ENCODE measurements at places on chromosomes 7 and 10. TPM values are rescaled to one million over a fixed set of nuclear protein-coding genes. Genes with fewer than 3 reads are reported as not detected.
A peak's percentile ranks its signal among the peaks of the same experiment; 100 is the strongest.

The STOX1 gene
- total RNA-seq: 0.25 TPM

DNA sequence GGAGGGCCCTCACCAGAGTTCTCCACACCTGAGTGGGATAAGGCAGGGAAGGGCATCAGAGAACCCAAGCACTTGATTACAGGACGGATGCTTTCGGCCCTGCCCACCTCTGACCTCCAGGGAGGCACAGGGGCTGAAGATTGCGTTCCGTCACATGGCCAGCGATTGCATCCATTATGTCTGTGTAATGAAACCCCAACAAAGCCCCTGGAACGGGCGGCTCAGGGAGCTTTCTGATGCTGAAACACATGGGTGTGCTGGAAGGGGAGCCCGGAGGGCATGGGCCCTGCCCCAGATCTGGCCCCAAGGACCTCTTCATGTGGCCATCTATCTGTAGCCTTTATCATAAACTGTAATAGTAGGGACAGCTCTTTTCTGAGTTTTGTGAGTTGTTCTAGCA is 117.2 kb downstream of the PTPN20 start:
- H3K27me3 ChIP-seq: no peaks in the 10 kb centered on the region
- H3K4me1 ChIP-seq: peaks cover 7% of the 10 kb centered on the region
- no peaks in the 10 kb centered on the region for H3K36me3 ChIP-seq
- H3K27ac ChIP-seq: no peak overlapping the region
- no peak overlapping the region for H3K4me3 ChIP-seq
- DNase-seq: no peak

GRCh38 chr10:104665174-104665573 is 24.1 kb downstream of the SORCS3 start:
- H3K36me3 ChIP-seq: no peaks in the 10 kb centered on the region
- H3K4me1 ChIP-seq: no peaks in the 10 kb centered on the region
- no peak overlapping the region for H3K27ac ChIP-seq
- no peaks in the 10 kb centered on the region for H3K27me3 ChIP-seq
- H3K4me3 ChIP-seq: no peak overlapping the region

DNA sequence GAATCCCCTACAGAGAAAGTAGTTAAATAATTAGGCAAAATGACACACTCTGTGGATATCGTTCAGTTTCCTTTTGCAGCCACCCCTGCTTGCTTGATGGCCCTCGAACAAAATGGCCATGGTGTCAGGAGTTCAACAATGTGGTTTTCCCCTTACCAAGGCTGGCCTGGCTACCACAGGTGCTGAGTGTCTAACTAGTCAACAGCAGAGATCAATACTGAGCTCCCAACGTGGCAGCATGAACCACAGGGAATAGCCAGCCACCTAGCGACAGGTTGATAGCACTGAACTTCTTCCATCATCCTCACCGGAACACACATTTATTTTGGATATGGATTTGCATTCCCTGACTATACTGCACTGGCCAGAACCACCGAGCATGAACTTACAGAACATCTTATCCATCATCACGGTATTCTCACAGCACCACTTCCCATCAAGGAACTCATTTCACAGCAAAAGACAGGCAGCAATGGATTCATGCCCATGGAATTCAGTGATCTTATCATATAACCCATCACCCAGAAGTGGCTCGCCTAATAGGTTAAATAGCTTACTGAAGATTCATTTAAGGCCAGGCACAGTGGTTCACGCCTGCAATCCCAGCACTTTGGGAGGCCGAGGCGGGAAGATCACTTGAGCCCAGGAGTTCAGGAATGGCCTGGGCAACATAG is 6.3 kb downstream of the C10orf67 start:
- no peak overlapping the region for H3K4me3 ChIP-seq
- no peaks in the 10 kb centered on the region for H3K27me3 ChIP-seq
- H3K36me3 ChIP-seq: no peaks in the 10 kb centered on the region
- DNase-seq: no peak

- no peaks in the 10 kb centered on the region for H3K27me3 ChIP-seq
- H3K36me3 ChIP-seq: no peaks in the 10 kb centered on the region
- peaks cover 12% of the 10 kb centered on the region for H3K4me1 ChIP-seq
- H3K4me3 ChIP-seq: no peak overlapping the region
- no peak for DNase-seq
These were observed 34.7 kb upstream of the KMT2E start for GRCh38 chr7:104979167-104979841.

DNA sequence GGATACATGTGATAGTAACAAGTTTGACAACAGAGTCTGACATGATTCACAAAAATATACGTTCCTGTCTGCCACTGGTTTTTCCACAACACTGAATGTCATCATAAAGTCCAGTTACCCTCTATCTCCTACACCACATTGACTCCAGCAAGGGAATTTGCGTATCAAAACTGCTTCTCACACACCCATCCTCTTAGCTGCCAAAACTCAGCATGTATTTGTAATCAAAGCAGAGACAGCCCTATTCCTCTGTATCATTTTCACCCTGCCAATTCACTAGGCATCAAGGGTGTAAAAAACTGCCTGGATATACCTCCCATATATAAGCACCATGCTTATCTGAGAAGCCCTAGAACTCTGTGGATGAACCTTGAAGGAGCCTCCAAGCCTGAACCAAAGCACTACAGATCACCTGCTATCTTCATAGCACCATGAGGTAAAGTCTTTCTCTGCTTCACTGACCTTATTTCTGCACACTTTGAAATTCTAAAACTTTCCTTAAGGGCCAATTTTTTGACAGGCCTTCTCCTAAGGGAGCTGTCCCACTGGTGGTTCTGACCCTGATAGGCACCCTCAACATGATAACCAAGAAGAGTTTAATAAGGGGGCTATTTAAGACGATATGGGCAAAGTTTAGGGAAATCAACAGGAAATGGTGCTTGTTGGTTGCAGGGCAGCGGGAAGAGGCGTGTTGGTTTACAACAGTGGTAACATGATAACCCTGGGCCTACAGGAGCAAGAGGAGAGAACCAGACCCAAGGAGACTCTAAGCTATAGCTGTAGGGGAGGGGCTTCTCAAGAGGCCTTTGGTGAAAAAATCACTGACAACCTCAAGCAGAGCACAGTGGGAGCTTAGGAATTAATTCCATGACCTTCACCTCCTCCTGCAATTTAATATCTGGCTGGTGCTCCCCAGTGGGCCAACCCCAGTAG is at the start of gene IFIT1B:
TSS of gene IFIT1B (plus strand) at position 352 of the 933 bp plus-strand sequence. CDS start at position 432, 80 bp downstream.
- H3K27me3 ChIP-seq: no peaks in the 10 kb centered on the region
- no peak within 1 kb of the TSS for H3K4me3 ChIP-seq
- H3K36me3 ChIP-seq: no peaks in the 10 kb centered on the region
- no peak within 1 kb of the TSS for H3K27ac ChIP-seq
- no peaks in the 10 kb centered on the region for H3K4me1 ChIP-seq

DNA sequence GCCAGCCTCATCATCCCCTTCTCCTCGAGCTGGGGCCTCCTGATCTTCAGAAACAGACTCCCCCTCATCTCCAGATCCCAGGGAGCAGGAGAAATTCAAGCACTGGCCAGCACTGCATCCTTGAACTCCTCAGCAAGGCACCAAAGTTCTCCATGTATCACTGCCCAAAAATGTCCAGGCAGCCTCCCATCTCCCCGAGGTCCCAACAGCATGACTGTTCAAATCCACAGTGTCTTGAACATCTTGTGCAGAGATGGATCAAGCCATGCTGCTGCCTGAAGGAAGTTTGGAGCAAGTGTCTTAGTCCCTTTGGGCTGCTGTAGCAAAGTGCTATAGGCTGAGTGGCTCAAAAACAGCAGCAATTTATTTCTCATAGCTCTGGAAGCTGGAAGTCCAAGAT is 115.5 kb upstream of the GALNT17 start:
- H3K4me3 ChIP-seq: no peak overlapping the region
- no peaks in the 10 kb centered on the region for H3K4me1 ChIP-seq
- H3K27ac ChIP-seq: no peak overlapping the region
- H3K27me3 ChIP-seq: no peaks in the 10 kb centered on the region
- DNase-seq: no peak

GRCh38 chr10:27470885-27471284 is 33.2 kb upstream of the RAB18 start:
- H3K4me1 ChIP-seq: peaks cover 3% of the 10 kb centered on the region
- no peak for DNase-seq
- no peak overlapping the region for H3K4me3 ChIP-seq
- no peaks in the 10 kb centered on the region for H3K36me3 ChIP-seq

GRCh38 chr7:112449353-112449752 is 907 bp upstream of the IFRD1 start:
- peak overlapping the region; percentile 91 for H3K4me3 ChIP-seq
- DNase-seq: peak; percentile 17
- peaks cover 28% of the 10 kb centered on the region for H3K4me1 ChIP-seq
- no peaks in the 10 kb centered on the region for H3K27me3 ChIP-seq
- no peaks in the 10 kb centered on the region for H3K36me3 ChIP-seq
- peak overlapping the region; percentile 100 for H3K27ac ChIP-seq

The ANKRD1 gene
- total RNA-seq: not detected

GRCh38 chr7:51121931-51122425 is 194.6 kb downstream of the COBL start:
- no peak for DNase-seq
- H3K4me1 ChIP-seq: peaks cover 8% of the 10 kb centered on the region
- no peaks in the 10 kb centered on the region for H3K36me3 ChIP-seq
- H3K27me3 ChIP-seq: no peaks in the 10 kb centered on the region
- H3K27ac ChIP-seq: no peak overlapping the region

The CACNA2D1 gene
- not detected for total RNA-seq

- no peak overlapping the region for H3K27ac ChIP-seq
- H3K4me1 ChIP-seq: no peaks in the 10 kb centered on the region
- no peaks in the 10 kb centered on the region for H3K27me3 ChIP-seq
- no peak overlapping the region for H3K4me3 ChIP-seq
- no peak for DNase-seq
These were observed 81.3 kb downstream of the NRCAM start for GRCh38 chr7:108374899-108375298.

The GPR158 gene
- total RNA-seq: not detected

- H3K27ac ChIP-seq: no peak overlapping the region
- DNase-seq: no peak
- no peaks in the 10 kb centered on the region for H3K36me3 ChIP-seq
- no peak overlapping the region for H3K4me3 ChIP-seq
These were observed 556.8 kb downstream of the DNAJB6 start for GRCh38 chr7:157893535-157894044.

The BEND7 gene
- total RNA-seq: not detected

GRCh38 chr7:145169908-145170307 is 334.1 kb upstream of the TPK1 start:
- no peak overlapping the region for H3K27ac ChIP-seq
- DNase-seq: no peak
- H3K4me3 ChIP-seq: no peak overlapping the region
- no peaks in the 10 kb centered on the region for H3K36me3 ChIP-seq
- no peaks in the 10 kb centered on the region for H3K27me3 ChIP-seq

- DNase-seq: no peak
- no peaks in the 10 kb centered on the region for H3K4me1 ChIP-seq
- no peaks in the 10 kb centered on the region for H3K27me3 ChIP-seq
These were observed 687.3 kb downstream of the MAGI2 start for GRCh38 chr7:78765943-78766729.

GRCh38 chr10:29346296-29347001 is 57.6 kb downstream of the LYZL1 start:
- no peak for DNase-seq
- no peaks in the 10 kb centered on the region for H3K4me1 ChIP-seq
- H3K27ac ChIP-seq: no peak overlapping the region
- no peak overlapping the region for H3K4me3 ChIP-seq
- H3K36me3 ChIP-seq: no peaks in the 10 kb centered on the region
- peaks cover 3% of the 10 kb centered on the region for H3K27me3 ChIP-seq

DNA sequence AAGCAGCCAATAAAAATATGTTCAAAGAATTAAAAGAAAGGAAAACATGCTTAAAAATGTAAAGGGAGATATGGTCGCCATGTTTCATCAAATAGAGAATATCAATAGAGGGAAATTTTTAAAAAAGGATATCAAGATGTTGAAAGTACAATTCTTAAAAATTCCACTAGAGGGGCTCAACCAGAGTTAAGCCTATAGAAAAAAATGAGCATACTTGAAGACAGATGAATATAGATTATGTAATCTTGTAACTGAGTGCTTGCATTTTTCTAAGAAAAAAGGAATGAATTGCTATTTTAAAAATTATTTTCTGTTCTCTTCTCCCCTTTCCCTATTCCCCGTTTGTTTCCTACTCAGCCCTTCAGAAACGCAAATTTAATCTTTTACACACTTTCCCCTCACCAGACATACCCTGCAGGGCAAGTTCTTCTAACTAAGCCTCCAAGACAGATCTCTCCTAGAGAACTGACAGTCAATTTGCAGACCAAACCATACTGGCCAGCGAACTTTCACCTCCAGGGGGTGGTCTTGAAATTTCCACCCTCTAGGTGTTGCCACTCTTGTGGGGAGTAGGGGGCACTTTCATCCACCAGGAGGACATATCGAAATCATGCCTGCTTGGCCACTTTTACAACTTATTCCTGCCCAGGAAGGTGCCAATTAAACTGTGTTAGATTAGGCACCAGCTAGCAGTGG is 67.7 kb downstream of the NSUN6 start:
- no peak for DNase-seq
- H3K27me3 ChIP-seq: no peaks in the 10 kb centered on the region

DNA sequence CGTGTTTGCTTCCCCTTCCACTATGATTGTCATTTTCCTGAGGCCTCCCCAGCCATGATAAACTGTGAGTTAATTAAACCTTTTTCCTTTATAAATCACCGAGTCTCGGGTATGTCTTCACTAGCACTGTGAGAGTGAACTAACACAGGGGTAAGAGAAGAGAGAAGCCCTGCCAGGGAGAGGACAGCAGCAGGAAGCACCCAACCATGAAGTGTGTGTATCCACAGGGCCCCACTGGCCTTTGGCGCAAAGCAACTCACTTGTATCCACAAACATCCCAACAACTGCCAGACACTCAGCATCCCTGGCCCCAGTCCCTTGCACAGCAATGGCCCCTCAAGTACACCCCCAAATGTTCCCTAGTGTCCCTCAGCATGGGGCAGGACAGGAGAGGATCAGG is 115.1 kb downstream of the MAD1L1 start:
- peaks cover 24% of the 10 kb centered on the region for H3K4me1 ChIP-seq
- DNase-seq: no peak
- H3K27ac ChIP-seq: no peak overlapping the region
- H3K36me3 ChIP-seq: peaks cover 4% of the 10 kb centered on the region
- no peaks in the 10 kb centered on the region for H3K27me3 ChIP-seq
- H3K4me3 ChIP-seq: no peak overlapping the region

DNA sequence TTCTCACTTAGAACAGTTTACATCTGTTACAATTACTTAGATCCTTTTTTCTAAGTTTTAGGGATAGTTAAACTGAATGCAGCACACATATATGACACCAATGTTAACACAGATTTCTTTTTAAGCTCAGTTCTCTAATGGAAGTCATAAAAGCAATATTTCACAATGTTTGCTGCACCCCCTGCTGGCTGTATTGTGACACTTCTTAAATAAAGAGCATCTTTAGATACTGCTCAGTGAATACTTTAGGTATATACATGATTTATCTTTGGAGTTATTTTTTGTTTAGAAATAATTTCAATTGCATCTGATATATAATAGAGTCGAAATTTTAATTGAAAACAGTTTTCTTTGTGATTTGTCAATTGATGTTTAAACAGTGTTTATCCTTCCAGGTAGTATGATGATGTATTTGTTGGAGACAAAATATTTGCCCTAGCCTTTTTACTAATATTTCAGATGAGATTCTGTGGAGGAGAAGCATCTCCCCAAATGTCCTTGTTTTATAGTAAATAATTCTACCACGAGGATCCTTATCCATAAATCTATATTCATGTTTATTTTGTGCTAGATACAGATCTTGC is 174.4 kb downstream of the ST7 start:
- H3K27ac ChIP-seq: no peak overlapping the region
- no peaks in the 10 kb centered on the region for H3K4me1 ChIP-seq
- no peaks in the 10 kb centered on the region for H3K36me3 ChIP-seq
- no peak for DNase-seq
- no peak overlapping the region for H3K4me3 ChIP-seq

The SAP25 gene
- total RNA-seq: 52.0 TPM

- H3K36me3 ChIP-seq: no peaks in the 10 kb centered on the region
- H3K4me3 ChIP-seq: no peak overlapping the region
- no peak overlapping the region for H3K27ac ChIP-seq
- no peaks in the 10 kb centered on the region for H3K4me1 ChIP-seq
- no peak for DNase-seq
These were observed 67.2 kb downstream of the TPST1 start for GRCh38 chr7:66272321-66272720.

Measured in CD4-positive, alpha-beta T cell (primary cell).